ENCODE measurements at places on chromosomes 1 and 21.
A peak's percentile ranks its signal among the peaks of the same experiment; 100 is the strongest.

GRCh38 chr1:163305441-163305840 lies 16.3 kb upstream of the NUF2 start:
- DNase-seq: no peak

GRCh38 chr1:203692565-203693470 lies 66.2 kb downstream of the ATP2B4 start:
- DNase-seq: peak; percentile 97

- no peak for DNase-seq
These were observed 1.4 kb upstream of the OR2L3 start for GRCh38 chr1:248045209-248045608.

DNA sequence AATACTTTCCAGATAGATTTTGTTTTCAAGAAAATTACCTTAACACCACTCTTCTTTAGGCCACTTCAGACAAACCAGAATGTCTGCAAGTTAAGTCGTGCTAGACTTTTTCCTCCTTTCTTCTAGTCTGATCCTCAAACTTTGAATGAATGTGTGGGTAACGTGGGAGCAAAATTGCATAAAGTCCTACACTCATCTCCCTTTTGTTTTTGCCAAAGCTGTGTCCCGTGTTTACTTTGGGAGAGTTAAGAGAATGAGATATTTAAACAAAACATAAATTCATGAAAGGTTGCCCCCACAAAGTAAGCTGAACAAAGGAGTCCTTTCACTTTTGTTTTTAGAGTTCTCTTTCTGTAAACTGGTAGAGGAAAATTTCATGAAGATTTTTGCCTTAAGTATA lies 16.9 kb upstream of the VAMP3 start:
- DNase-seq: no peak

- no peak for DNase-seq
These were observed 1331.2 kb upstream of the B3GALT2 start for GRCh38 chr1:194517567-194517966.

- no peak for DNase-seq
These were observed 10.4 kb upstream of the MRPL9 start for GRCh38 chr1:151773702-151774101.

GRCh38 chr1:63343922-63344321 lies 21.6 kb downstream of the FOXD3 start:
- no peak for DNase-seq

GRCh38 chr21:26140164-26140579 lies 30.4 kb downstream of the APP start:
- peak; percentile 97 for DNase-seq

DNA sequence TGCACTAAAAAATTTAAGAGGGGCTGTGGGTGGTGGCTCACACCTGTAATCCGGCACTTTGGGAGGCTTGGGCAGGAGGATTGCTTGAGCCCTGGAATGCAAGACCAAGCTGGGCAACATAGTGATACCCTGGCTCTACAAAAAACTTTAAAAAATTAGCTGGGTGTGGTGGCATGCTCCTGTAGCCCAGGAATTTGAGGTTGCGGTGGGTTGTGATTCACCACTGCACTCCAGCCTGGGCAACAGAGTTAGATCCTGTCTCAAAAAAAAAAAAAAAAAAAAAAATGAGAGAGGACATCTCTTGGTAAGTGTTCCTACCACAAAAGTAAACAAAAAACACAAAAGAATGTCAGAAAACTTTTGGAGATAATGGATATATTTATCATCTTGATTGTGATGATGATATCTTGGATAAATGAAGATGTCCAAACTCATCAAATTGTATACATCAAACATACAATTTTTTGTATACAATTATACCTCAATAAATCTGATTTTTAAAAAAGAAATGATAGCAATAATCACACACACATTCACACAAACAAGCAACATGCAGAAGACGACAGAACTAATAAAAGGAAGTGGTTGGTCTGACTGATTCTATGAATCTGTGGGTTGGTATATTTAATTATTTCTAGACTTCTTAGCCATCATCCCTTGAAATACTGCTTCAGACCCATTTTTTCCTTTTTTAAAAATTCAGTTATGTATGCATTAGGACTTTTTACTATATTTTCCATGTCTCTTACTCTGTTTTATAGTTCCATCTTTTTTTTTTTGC lies 465.9 kb downstream of the PLA2G4A start:
- no peak for DNase-seq

GRCh38 chr1:76240316-76240715 lies 165.8 kb downstream of the ST6GALNAC3 start:
- no peak for DNase-seq

DNA sequence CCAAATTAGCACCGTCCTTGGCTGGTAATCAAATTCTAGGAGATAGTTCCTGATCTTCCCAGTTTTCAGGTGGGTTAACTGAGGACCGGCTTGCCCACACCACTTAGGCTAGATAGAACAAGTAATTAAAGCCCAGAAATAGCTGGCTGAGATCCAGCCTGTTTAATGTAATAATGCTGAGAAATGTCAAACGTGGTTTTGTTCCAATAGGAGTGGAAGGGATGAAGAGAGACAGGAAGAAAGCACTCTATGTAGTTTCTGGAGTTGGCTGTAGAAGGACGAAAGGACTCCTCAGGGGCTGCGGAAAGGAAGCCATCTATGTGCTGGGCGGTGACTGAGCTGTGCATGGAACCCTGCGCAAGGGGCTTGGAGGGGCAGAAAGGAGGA lies 18.6 kb downstream of the NAV1 start:
- DNase-seq: peak; percentile 32

DNA sequence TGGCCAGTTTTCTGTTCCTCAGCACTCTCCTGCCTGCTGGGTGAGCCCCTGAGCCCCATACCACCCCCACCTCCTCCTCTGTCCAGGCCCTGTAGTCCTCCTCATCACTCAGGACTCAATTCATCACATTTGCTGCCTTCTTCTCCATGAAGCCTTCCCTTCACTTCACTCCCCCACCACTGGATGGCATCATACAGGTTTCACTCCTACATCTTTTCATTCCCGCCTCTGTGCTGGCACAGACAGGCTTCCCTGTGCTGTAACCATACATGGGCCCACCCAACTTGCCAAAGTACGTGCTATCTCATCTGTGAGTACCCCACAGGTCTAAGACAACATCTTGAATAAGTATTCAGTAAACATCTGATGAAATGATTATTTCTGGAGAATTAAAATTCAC lies 56.9 kb downstream of the SLC45A1 start:
- DNase-seq: no peak

DNA sequence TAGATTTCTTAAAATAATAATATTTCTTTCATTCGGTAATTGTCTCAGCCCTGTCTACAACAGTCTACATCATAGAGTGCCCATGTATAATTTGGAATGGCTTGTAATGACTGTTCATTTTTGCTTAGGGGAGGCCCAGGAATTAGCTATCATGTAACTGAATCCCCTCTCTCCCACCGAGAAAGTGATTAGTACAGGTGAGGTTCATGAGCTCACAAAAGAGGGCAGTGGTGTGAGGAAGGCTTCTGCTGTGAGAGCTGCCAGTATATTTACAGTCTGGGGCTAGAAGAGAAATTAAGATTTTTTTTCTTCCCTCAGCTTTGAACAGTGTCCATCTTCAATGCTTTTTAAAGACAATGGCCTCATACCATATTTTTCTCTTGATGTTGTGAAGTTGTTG lies 340.7 kb downstream of the ADGRL2 start:
- DNase-seq: no peak

GRCh38 chr1:55938376-55938850 lies 641.0 kb downstream of the PLPP3 start:
- DNase-seq: no peak

- DNase-seq: no peak
These were observed 269.4 kb downstream of the RWDD3 start for GRCh38 chr1:95503278-95504030.

GRCh38 chr1:27872802-27873551 lies 633 bp downstream of the THEMIS2 start:
- DNase-seq: peak; percentile 35

DNA sequence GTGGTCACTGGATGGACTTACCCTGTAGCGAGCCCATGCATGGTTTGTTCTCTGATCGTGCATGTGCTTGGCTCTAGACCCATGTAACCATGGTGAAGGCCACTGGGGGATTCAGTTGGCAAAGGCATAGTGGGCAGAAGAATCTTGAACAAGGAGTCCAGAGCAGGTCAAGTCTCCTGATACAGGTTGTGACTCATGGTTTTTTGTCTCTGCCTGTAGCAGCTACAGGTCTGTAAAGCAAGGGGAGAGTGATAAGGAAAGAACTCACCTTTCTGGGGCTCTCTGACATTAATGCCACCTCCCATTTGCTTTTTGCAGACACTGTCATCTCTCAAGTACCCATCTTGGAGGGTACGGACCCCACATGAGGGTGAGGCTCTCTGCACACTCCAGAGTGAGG lies 153.4 kb upstream of the CAMK1G start:
- DNase-seq: no peak

- no peak for DNase-seq
These were observed 5.3 kb downstream of the SLAMF7 start for GRCh38 chr1:160744199-160744851.

DNA sequence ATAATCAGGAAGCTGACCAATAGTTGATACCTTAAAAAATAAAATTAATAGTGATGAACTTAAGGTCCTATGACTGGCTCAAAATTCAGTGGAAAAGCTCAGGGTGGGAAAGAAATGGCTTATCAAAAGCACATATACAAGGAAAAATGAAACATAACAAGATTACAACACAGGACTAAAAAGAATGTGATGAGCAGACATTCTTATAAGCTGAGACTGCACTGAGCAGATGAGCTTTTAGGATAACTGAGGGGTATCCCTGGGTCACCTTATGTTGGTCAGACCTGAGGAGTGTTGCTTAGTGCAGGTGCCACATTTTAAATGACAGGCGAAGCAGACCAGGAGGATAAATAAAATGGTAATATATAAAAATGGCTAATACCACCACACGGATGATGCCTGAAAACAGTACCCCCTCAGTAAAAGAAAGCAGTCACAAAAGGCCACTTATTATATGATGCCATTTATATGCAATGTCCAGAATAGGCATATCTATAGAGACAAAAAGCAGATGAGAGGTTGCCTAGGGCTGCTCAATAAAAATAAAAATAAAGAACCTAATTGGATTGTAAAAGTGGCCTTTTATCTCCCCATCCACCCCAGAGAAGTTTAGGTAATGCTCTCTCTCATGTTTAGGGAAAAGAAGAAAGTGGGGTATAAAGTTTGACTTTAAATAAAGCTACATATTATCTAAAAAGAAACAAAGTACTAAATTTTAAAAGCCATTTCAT lies 163.9 kb downstream of the SLC45A1 start:
- DNase-seq: peak; percentile 73

GRCh38 chr21:43917515-43918384 lies 52.7 kb downstream of the AGPAT3 start:
- DNase-seq: no peak

DNA sequence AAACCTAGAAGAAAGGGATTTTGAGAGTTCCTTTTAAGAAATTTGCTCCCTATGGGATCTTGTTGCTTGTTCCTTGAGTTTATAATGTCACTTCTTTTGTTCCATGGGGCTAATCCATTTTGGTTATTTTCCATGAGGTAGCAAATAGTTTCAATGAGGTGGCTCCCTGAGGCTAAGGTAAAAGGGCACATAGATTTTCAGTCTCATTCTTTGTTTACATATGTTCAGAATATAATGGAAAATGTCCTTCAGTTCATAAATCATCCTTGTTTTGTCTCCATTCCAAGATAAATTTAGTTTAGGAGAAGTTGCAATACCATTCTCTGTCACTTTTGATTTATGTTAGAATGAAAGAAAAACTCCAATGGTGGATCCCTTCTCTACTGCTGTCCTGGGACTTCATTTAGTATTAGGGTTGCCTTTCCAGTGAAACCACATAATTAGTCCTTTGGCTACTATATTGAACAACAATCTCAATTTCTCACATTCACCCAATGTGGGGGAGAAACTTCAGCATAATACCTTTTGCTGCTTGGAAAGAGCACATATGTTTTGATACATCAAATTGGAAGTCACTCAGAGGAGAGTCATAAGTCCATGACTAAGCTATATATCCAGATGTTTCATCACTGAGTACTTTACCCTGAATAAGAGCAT lies 80.9 kb upstream of the ADAMTS5 start:
- DNase-seq: peak; percentile 37

- no peak for DNase-seq
These were observed 22.8 kb downstream of the WDR26 start for GRCh38 chr1:224411766-224412165.

GRCh38 chr1:218785928-218786327 lies 387.8 kb upstream of the LYPLAL1 start:
- DNase-seq: peak; percentile 17

GRCh38 chr21:15293240-15293639 lies 228.4 kb upstream of the NRIP1 start:
- DNase-seq: peak; percentile 92

DNA sequence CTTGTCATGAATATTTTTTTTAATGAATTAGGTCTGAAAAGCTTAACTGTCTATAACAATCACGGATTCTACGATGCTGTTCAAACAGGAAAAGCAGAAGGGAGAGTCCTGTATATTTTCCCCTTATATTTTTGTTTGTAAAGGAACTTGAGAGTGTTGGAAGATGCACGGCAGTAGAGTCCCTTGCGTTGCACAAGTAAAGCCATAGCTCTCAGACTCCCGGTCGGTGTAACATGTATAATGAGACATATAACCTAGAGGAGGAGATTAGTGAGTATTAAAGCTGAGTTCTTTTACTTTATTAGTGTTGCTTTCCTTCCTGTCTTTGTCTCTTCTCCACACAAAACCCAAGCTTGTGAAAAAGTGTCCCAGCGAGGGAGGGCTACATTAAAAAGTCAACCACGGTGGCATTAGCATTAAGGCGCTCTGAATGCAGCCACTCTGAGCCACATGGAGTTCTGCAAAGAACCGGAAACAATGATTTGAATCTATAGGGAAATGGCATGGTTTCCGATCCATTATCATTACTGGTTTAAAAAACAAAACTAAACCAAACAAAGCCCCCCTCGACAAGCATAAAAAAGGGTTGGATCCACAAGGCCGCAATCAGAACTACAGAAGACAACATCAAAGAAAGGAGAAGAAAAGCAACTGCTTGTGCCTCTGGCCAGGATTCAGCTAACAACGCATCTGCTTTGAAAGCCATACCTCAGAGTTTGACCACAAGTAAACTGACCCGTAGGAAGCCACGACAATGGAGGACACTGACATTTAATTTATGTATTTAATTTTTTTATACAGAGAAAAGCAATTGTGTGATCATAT lies 356.8 kb downstream of the LMO4 start:
- DNase-seq: peak; percentile 36

DNA sequence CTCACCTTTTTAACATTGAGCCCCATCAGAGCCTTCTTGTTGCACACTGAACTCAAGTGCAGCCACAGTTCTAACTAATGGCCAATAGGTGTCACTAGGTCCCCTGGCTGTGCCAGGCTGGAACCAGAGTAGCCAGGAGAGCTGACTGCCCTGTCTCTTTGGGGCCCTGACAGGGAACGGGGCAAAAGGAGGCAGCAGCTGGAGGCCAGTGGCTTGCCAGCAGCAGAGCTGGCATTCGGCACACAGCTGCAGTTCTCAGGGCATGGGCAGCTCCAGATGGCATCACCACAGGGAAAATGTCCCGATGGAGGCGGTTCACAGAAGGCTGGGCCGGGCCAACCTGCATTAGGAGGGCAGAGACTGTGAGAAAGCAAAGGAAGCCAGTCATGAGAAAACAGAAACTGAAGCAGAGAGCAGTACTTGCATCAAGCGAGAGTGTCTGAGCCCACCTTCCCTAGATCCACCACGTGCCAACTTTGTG lies 188.6 kb downstream of the FCRL5 start:
- DNase-seq: peak; percentile 30

GRCh38 chr1:185670187-185670627 lies 64.0 kb upstream of the HMCN1 start:
- peak; percentile 54 for DNase-seq

GRCh38 chr21:15804247-15805005 lies 74.6 kb downstream of the USP25 start:
- no peak for DNase-seq

All from fibroblast of villous mesenchyme (primary cell).